Activated T-helper 2 cell treated with anti-CD3 and anti-CD28 coated beads, Interferon-gamma antibody, Interleukin-2, Interleukin-4, amounts not matched to agents 10 μg/mL and 5 μg/mL and 100 μg/mL, durations not matched to agents 14 hours and 24 hours and 36 hours (primary cell): ENCODE measurements at places on chromosomes 7 and 10.

- no peak for DNase-seq
Measured at GRCh38 chr10:3229815-3230214, 57.2 kb upstream of the PITRM1 start.

DNA sequence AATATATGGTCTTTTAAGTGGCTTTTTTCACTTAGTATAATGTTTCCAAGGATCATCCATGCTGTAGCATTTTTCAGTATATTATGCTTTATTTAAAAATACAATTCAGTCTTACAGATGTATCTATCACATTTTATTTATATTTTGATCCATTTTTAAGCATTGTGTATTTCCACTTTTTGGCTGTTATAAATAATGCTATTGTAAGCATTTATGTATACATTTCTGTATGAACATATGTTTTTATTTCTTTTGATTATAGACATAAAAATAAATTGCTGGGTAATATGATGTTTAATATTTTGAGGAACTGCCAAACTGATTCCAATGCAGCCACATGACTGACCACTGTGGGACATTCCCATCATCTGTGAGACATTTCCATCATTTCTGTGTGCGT lies 1662.0 kb downstream of the REEP3 start:
- no peak for DNase-seq

DNA sequence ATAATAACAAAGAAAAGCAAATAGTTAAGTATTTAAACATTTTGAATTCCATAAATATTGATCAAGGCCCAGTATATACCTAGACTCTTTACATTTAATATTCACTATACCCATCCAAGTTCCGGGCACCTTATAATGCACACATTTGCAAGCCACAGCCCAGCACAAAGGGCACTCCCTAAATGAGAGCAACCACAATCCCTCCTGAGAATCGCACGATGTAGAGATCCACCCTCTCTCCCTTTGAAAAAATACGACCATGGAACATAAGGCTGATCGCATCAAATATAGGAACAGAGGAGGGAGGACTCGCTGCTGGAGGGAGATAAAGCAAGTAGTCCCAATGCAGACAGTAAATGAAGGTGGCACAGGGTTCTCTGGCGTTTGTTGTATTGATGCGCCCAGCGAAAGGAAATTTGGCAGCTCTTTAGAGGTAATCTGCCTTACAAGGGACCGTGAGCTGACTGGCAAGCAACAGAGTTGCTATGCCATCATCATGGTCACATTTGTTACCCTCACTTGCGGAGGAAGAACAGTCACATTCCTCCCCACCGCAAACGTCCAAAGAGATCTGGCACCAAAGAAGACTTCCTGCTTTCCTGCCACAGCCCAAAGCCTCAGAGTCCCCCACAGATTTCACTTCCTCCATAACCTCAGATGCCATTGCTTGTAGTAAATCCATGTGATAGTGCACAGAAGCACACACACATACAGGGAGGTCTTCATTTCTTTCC lies 16.1 kb upstream of the TAS2R40 start:
- DNase-seq, result no peak

- DNase-seq, result no peak
Measured at GRCh38 chr7:7564323-7564780, 2.3 kb upstream of the MIOS start.

DNA sequence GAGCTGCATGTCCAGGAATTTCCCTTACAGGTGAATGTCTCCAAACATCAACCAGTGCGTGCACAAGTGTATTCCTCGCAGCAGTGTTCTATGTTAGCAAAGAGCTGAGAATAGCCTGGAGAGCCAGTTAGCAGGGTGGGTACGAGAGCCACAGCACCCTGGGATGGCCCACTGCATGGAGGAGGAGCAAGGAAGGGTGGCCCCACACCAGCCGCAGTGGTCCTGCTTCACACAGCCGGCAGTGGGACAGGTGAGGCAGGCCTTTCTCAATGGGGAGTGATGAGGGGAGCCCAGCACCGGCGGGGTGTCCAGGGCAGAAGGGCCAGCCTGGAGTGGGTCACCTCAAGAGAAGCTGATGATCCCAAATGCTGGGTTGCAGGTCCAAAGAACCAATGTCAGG lies 240.7 kb downstream of the TCERG1L start:
- DNase-seq, result no peak

GRCh38 chr10:95840681-95841080 lies 67.1 kb upstream of the CC2D2B start:
- no peak for DNase-seq

DNA sequence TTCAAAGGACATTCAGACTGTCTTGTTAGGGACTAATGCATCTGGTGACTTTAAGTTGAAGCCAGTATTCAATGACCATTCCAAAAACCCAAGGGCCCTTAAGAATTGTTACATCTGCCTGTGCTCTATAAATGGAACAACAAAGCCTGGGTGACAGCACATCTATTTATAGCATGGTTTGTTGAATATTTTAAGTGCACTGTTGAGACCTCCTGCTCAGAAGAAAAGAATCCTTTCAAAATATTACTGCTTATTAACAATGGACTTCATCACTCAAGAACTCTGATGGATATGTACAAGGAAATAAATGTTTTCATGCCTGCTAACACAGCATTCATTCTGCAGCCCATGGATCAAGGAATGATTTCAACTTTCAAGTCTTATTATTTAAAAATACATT lies 33.1 kb upstream of the CYP26C1 start:
- DNase-seq, result no peak

GRCh38 chr7:100407285-100408180 lies 21.0 kb downstream of the ZCWPW1 start:
- peak; percentile 20 for DNase-seq

- DNase-seq, result no peak
Measured at GRCh38 chr7:31310321-31310935, 30.1 kb downstream of the NEUROD6 start.

GRCh38 chr10:112957640-112958092 lies 7.6 kb downstream of the TCF7L2 start:
- DNase-seq, result no peak

GRCh38 chr10:21174715-21175495 lies 277.8 kb upstream of the NEBL start:
- DNase-seq, result no peak

GRCh38 chr10:70255329-70256299 lies 22.4 kb upstream of the PPA1 start:
- no peak for DNase-seq

- no peak for DNase-seq
Measured at GRCh38 chr10:73781548-73781878, 335 bp upstream of the CHCHD1 start.

GRCh38 chr10:19922236-19922963 lies 106.2 kb downstream of the PLXDC2 start:
- no peak for DNase-seq

- peak; percentile 26 for DNase-seq
Measured at GRCh38 chr10:43781480-43782361, 133.0 kb upstream of the ZNF32 start.

DNA sequence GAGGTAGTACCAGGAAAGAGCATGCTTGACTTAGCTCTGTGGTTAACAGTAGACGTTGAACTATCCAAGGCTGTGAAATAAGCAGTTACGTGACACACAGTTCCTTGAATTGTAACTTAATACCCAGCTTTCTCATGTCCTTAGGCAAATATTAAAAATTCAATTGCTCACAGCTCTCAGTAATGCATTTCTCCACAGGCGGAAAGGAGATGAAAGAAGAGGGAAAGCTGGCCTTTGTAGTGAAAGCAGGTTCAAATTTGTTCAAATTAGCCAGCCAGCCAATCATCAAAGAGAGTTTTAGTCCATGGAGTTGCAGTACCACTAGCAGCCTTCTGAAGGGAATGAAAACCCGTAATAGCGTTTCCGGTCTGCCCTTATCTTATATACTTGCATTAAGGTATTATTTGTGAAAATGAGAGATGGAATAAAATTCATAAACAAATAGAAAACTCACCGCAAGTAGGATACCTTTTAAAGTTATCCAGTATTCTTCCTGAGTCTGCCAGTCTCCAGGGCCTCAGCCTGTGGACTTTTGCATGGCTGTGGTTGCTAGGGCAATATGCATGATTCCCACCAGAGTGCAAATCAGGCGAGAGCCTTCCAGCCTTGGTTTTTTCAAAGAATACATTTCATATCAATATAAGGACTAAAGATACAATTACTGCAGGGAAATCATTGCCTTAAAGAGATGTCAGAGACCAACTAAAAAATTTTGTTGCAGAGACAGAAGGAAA lies 795.5 kb downstream of the TNS3 start:
- no peak for DNase-seq

- no peak for DNase-seq
Measured at GRCh38 chr7:5419539-5420066, 4.0 kb downstream of the TNRC18 start.

DNA sequence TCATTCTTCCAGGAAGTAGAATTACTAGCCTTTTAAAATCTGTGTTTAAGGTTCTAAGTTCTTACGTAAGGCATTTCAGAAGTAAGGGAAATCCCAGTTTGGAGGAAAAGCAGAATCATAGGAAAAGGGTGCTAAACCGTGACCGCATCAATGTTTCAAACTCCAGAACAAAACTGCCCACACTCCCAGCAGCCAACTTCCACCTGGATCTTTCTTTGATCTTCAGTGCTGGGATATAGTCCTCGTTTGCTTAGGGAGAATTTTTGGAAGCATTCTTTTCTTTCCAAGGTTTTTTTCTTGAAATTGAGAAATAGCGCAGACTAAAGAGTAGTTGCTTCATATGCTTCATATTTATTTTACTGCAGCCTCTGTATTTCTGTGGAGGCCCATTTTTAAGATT lies 8.9 kb downstream of the PROSER2 start:
- no peak for DNase-seq

GRCh38 chr10:28796606-28797512 lies 119.5 kb downstream of the BAMBI start:
- no peak for DNase-seq

DNA sequence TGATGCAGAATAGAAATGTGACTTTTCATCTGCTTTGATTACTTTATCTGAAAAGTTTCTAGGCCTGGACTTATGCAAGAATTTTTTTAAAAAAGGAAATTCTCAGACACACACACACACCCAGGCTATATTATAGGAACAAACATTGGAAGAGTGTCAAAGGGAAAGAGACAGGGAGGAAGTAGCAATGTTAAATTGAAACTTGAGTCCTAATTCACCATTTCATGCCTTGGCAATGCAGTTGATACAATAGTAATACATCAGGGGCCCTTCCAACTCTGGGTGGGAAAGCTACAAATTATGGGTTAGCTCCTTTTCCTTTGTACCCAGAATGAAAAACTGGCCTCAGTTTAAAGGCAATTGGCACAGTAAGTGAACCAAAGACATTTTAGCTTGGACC lies 258.0 kb upstream of the LYZL1 start:
- no peak for DNase-seq

DNA sequence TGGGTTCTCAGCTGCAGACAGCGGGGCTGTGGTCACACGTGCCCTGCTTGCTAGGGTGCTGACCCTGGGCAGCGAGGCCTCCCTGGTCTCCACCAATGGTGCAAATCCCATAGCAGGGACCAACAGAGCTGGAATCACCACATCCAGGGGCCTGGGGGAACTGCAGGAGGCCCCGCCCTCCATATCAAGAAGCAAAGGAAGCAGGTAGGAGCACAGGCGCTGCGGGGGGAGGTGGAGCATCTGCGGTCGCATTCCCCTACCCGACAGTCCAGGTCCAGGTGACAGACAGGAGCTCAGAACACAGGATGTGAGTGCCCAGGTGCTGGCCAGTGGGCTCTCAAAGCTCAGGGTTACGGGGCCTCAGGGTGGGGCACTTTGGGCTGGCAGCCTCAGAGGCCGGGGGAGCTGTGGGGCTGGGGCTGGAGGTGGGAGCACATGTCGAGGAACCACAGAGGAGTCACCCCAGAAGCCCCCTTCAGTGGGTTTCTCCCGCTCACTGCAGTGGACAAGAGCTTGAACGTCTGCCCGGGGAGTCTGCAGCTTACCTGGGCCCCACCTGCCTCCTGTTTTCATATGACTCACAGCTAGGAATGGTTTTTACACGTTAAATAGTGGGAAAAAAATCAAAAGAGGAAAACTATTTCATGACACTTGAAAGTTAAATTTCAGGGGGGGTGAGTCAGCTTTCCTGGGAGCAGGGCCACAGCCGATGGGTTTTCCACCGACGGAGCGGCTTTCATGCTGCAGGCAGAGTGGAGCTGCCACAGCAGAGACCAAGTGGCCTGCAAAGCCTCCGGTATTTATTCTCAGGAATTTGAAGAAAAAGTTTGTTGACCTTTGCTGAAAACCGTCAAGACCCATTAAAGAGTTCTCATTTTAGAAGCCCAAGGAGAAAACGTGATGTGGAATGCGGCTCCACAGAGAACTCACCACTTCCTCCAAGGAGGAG lies 148.7 kb upstream of the PPP2R2D start:
- no peak for DNase-seq

DNA sequence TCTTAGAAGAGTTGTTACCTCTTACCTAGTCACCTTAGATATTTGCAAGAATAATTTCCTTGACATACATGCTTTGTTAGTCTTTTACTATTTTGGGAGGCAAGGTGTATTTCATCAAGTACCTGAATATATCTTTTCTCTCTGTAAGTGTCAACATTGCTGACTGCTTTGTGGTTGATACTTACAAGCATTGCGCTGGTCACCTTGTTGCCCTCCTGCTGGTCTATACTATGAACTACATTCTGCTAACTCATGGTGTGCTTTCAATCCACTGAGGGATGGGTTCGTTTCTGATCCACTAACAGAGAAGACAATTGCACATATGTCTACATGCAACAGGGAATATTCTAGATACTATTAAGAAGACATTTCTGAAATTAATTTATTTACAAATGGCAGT lies 837.8 kb upstream of the COBL start:
- no peak for DNase-seq

DNA sequence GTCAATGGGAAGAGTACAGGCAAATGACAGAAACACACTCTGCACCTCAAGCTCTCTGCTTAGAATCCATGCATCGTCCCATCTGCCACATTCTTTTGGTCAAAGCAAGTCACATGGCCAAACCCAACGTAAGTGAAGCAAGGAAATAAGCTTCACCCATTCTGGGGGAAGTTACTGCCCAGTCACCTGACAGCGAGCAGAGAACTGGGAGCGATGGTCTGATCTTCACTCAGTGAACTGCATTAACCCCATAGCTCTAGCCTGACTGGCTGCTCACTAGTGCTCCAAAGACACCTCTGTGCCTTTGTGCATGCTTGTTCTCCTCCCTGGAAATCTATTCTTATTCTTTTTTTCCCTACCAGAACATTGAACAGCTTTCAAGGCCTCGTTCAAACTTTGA lies 89.9 kb downstream of the APBB1IP start:
- DNase-seq, result no peak

DNA sequence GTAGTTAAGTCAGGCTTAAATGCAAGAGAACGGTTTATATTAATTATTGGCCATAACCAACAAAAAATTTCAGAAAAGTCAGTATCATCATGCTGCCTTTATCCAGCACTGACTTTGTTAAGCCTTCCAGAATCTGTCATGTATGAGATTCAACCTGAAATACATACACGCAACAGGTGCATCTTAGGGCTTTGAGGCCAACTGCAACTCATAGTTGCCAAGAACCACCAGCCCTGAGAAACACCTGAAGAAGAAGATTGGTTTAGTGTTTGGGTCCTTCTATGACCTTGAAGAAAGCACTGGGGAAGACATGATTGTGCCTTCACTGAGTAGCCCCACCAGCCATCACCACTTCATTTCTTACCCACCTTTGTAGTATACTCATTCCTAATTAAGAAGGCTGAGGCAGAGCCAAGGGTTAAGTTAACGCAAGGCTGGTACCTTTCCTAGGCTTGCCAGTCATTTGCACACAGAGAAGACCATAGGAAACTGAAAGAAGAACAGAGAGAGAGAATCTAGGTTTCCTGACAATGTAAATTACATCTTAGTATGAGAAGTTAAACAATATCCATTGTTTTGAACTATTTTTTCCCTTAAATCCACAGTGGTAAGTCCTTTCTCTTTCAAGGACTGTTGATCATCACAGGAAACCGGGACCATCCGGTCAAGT lies 200.1 kb upstream of the PRKCQ start:
- no peak for DNase-seq
